GM12891 (cell line): ENCODE measurements at places on chromosomes 7 and 10.
A peak's percentile ranks its signal among the peaks of the same experiment; 100 is the strongest.

GRCh38 chr10:131694168-131694780 lies 206.5 kb upstream of the PPP2R2D start:
- DNase-seq, result no peak

GRCh38 chr10:133335246-133336117 lies 1.2 kb downstream of the CALY start:
- DNase-seq, result peak; percentile 77

- DNase-seq, result no peak
Observed at GRCh38 chr7:117091721-117092120, 138.4 kb downstream of the ST7 start.

DNA sequence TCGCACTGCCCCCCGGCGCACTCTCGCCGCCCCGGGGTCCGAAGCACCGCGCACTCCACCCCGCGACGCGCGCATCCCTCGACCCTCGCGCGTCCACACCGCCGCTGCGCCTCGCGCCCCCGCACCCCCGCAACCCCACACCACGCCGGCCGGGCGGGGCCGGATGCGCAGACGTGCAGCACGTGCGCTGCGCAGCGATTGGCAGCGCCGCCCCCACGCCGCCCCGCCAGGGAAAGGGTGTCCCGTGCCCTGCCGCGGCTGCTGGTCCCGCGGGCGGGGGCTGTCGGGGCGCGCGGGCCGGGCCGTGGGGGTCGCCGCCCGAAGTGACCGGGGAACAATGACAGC lies 53.7 kb upstream of the KDM7A start:
- no peak for DNase-seq

DNA sequence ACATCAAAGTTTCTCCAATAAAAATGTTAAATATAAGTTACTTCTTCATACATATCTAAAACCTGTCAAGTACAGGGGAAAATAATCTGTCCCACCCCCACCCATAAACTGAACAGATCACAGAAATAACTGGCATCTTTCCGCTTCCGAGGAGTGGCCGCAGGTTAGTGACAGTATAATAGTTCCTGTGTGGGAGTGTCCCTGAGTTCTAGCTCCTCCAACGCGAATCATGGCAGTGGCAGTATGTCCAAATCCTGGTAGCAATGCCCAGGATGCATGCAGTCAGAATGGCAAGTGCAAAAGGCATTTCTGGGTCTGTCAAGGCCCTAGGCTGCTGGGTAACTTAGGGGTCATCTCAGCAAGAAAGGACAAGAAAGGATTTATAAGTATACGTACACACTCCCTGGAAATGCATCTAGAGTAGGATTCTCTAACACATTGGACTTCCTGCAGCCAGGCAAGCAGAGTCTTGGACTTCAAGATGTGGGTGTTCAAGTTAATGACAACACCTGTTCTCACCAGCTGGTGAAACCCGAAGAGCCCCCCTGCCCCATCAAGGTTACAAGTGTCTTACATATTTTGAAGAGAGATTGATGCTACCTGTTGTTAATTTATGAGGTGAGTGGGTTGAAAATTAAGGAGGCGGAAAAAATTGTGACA lies 94.4 kb upstream of the COL1A2 start:
- no peak for DNase-seq

DNA sequence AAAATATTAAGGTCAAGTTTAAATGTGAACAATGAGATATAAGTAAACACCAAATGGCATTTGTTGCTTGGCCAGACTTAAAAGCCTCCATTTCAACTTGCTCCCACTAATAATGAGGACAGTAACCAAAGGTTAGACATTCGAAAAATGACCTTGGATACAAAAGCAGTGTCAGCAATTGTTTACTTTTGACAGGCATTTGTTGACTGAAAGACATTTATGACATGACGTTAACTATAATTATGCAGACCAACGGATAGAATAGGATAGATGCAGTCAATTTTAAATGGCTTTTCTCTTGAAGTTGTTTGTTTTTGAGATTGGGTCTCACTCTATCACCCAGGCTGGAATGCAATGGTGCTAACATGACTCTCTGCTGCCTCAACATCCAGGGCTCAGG lies 6.3 kb upstream of the WNT16 start:
- DNase-seq, result no peak

DNA sequence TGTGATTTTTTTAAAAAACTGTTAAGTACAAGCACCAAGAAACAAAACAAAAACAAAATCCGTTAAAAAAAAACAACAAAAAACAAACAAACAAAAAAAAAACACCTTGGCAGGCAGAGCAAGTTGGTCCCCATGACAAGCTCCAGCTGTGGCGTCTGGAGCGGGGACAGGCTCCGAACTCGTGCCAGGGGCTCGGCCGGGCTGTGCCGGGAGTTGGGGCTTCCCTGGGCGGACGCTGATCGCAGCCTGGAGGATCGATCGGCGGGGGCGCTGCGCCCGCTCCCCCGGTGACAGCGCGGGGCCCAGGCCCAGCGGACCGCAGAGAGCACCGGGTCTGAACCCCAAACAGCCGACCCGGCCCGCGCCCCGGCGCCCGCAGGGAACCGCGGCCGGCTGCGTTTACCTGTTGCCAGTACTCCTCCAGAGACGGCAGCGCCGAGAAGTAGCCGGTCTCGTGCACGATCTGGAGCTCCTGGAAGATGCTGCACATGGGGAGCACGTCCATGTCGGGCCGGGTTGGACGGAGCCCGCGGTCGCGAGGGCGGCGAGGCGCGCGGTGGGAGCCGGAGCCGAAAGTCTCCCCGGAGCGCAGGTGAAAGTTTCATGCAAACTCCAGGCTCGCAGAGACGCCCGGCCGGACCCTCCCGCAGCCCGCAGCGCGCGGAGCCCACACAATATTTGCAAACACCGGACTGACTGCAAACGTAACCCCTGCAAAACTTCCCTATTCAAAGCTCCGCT lies at the start of gene KLF6:
TSS of gene KLF6 (minus strand) at position 700 of the 741 bp plus-strand sequence. CDS start at position 505, 195 bp downstream.
- no peak for DNase-seq
